ENCODE measurements at places on chromosomes 6 and 20.

DNA sequence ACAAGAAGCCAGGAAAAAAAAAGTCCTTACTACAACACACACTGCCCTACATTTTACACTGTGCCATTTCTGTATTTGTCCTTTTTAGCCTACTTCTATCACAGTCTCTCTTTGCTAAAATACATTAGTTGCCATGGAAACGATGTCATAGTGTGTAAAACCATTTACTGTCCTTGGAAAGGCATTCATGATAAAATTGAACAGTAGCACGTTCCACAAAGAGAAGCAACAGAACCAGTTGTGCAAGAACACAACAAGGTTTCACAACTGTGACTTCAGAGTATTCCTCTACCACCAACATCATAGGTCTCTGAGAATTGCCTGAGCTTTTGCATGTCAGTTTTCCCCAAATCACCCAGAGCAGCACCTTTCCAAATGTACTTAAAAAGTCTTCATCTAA lies 20.5 kb downstream of the FYN start:
- DNase-seq: peak; percentile 36

DNA sequence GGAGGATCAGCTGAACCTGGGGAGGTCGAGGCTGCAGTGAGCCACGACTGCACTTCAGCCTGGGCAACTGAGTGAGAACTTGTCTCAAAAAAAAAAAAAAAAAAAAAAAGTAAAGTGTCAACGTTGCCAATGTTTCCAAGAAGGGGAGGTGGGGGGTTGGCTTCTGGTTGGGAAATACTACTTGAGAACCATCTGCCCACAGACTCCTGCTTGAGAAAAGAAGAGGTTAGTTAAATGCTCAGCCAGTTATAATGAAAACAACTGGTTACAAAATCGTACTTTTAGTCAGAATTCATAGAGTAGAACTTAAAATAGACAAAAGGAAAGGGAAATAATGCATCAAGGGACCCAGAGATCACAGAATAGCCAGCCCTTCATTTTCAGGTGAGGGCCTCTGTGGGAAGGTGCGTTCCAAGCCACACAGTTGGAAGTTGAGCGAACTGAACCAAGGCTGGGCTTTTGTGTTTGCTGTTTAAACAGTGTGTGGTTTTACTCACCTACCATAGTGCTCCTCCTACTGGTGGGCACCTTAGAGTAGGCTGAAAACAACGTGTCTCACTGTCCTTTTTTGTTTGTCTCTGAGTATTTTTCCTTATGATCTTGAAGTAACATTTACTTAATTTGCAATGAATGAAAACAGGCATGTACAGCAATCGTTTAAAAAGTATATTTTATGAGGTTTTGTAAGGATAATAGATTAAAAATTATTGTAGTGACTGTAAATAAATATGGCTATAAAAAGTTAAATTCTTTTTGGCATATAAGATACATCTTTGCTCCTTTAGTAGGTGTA lies 200.7 kb downstream of the BCAS1 start:
- DNase-seq: peak; percentile 63

- DNase-seq: peak; percentile 29
Observed at GRCh38 chr6:14730654-14731053, 515.2 kb upstream of the JARID2 start.

- DNase-seq: no peak
Observed at GRCh38 chr6:153309651-153310050, 178.6 kb upstream of the RGS17 start.

GRCh38 chr6:127737009-127737486 lies 160.1 kb downstream of the C6orf58 start:
- DNase-seq: peak; percentile 79

GRCh38 chr6:107743311-107743710 lies 80.8 kb downstream of the SCML4 start:
- no peak for DNase-seq

DNA sequence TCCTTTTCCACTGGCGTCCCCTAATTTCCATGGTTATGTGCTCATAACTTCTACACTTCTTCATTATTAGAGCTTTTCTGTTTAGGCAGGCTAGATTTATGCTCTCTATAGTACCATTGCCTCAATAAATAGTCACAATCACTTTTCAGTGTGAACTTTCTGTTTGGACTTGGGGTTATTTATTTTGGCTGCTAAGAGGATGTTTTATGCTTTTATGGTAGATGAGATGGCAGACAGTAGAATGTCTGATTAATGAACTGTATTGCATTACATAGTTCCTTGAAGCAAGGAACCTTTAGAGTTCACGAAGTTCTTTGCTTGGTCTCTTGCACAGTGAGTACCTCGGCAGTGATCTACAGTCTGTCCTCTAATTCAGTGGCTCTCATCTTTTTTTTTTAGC lies 6.9 kb downstream of the DNAH8 start:
- DNase-seq: no peak

GRCh38 chr6:161181121-161181520 lies 92.7 kb downstream of the AGPAT4 start:
- no peak for DNase-seq

DNA sequence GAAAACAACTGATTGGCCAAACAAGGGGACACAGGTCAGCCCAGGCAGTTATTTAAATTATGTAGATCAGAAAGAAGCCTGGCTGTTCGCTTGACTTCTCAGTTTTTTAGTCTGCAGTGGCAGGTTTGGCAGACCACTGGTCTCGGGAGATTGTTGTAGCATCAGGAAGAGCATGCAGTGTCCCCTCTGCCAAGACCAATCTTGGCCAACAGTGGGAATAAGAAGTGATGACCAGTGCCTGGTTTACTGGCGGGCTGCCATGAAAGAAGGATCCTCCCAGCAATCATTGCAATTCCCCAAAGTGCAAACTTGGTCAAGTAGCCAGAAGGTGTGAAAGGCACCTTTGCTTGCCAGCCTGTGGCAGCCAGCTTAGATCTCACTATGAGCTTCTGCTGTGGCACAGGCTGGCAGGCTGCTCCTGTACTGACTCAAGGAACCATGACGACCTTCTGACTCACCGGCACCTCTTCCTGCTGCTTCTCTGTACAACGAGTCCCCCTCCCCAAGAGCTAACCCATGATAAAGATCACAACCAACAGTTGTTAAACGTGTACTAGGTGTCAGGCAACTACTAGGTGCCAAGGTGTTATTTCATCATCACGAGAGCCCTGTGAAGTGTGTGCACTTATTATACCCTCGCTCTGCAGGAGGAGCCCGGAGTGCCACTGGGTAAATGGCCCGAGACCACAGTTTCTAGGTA lies 76.8 kb upstream of the DUSP22 start:
- no peak for DNase-seq

GRCh38 chr6:36038120-36038876 lies 10.7 kb downstream of the MAPK14 start:
- no peak for DNase-seq

DNA sequence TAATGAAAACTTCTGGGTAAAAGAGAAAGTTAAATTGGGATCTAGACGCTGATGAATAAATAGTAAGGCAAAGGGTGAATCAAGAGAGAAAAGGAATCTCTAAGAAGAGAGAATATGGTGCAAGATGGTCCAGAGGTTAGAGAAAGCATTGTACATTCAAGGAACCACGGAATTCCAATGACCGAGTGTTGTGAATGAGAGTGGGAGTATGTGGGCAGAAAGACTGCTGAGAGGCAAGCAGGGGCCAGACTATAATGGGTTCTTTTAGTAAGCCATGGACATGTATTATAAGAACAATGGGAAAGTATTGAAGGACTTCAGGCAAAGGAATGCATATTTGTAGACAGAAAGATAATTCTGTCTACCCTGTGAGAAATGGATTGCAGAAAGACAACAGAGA lies 45.2 kb downstream of the SPTLC3 start:
- DNase-seq: no peak

DNA sequence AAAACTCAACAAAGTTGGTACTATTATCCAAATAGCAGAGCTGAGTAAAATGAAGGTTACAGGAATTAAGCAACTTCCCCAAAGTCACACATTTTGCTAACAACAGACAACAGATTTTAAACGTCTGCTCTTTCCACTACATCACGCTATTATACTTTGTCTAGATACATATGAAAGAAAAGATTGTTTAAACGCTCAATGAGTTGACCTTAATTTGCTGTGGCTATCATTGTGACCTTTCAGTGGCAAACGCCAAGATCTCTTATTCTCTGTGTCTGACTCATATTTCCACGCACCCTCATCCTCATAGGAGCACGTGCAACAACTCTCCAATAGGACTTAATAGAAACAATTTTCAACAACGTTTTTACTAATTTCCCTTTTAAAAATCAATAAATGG lies 540.1 kb downstream of the MAFB start:
- no peak for DNase-seq

DNA sequence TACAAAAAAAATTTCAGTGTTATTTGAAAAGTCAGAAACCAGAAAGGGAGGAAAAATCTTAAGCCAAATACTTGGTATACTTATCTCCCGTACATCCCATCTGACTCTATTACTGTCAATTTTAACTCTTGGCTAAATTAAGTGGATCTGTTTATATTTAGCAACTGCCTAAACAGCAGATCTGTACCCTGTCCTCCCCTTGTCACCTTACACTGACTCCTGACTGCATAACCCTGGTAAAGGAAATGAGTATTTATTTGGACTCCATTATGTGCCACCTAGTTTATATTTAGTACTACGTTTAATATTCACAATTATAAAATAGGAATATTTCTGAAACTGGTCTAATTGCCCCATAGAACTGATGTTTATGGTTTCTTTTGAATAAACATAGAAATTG lies 730.2 kb upstream of the GJE1 start:
- DNase-seq: no peak

DNA sequence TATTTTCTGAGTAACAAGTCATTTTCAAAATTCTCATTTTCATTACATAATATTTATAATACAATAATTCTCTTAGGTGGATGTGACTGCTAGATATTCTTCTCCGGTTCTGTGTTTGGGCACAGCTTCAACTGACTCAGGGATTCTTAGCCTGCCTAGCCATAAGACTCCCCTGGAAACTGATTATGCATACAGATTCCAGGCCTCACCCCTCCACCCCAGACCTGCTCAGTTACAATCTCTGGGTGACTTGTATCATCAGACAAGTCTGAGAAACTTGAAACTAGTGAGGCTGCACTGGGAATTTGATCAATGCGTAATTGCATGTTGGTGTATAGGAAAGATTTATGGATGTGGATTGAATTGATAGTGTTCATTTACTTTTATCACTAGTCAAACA lies 25.4 kb downstream of the FLRT3 start:
- DNase-seq: no peak

DNA sequence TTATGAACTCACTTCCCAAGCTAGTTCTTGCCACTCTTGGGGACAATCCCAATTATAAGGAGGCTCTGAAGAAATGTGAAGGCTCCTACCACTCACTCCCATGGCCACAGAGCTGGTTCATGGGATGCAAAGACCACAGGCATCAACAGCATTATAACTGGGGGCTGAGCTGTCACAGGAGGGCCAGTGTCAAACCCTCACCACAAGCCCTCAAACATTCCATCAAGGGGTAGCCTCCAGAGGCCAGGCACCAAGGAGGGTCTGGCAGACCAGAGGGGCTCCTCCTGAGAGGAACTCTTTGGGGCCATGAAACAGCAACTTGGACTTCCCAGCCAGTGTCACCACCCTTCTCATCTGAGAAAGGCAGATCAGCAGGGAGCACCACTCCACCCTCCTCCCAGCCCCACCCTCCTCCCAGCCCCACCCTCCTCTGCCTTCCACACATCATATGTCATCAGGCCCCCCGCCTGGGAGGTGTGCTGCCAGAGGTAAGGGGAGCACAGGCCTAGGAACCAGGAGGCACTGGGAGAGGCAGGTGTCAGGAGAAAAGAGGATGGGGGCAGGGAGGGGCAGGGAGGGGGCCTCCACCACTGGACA lies 1.2 kb upstream of the TSPO2 start:
- no peak for DNase-seq

DNA sequence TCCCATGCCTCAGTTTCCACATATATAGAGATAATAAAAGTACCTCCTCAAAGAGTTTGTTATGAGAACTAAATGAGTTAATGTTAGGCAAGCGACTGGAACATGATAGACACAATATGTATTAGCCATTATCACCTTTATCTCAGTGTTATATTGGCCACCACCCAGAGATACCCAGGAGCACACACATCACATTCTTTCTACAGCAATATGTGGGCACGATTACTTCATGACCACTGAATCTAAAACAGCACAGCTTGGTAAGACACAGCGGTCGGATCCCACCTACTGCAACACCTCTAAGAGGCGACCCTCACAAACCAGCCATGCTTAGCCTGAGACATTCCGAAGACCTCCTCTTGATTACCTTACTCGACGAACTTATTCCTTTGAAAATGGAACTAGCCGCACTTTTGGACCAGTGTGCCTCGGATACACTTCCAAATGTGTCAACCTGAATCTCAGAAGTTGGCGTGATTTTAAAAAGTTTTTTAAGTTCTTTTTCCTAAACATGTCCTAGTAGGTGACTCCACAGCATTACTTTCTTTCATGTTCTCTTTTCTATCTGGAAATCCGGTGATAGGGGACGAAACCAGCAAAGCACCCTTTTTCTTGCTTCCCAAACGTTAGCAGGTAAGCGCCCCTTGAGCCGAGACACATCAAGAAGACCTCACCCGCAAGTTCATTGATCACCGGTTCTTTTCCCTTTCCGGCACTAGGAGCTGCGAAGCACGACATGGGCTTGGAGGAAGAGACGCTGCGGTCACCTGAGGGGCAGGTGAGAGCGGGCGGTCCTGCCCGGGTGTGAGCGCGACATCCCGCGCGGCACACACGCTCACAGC lies 923 bp downstream of the GMDS start:
- no peak for DNase-seq

All from fibroblast of skin of scalp (primary cell).